ENCODE measurements at places on chromosomes 1 and 21.

- no peak for DNase-seq
Observed at GRCh38 chr1:7294636-7295035, 476.5 kb upstream of the VAMP3 start.

- no peak for DNase-seq
Observed at GRCh38 chr1:234185438-234185837, 187.8 kb upstream of the COA6 start.

DNA sequence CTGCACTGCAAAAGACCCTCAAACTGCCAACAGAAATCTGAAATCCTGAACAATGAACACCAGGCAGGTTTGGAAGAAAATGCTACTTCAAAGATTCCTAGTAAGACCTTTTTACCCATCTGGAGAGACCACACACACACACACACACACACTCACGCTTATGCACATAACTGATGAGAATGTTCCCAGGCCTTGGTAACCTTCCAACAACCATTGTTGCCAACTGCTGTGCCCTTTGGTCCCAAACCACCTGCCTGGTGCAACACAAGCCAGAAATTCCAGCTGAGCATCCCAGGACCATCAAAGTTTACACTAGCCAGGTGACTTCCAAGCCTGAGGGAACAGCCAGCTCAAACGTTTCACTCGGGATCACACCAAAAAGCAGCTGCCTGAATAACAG lies 56.9 kb downstream of the SEC16B start:
- DNase-seq, result no peak

DNA sequence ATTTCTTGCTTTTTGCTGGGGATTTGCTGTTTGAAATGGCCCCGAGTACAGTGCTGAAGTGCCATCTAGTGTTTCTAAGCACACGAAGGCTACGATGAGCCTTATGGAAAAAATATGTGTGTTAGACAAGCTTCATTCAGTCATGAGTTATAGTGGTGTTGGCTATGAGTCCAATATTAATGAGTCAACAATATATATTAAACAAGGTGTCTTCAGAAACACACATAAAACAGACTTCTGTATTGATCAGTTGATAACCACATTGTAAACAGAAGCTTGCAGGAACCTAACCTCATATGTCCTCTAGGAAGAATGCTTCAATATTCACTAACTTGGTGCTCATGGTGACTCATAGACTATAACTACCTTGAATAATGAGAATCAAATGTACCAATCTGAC lies 1.7 kb upstream of the GJB5 start:
- DNase-seq, result no peak

DNA sequence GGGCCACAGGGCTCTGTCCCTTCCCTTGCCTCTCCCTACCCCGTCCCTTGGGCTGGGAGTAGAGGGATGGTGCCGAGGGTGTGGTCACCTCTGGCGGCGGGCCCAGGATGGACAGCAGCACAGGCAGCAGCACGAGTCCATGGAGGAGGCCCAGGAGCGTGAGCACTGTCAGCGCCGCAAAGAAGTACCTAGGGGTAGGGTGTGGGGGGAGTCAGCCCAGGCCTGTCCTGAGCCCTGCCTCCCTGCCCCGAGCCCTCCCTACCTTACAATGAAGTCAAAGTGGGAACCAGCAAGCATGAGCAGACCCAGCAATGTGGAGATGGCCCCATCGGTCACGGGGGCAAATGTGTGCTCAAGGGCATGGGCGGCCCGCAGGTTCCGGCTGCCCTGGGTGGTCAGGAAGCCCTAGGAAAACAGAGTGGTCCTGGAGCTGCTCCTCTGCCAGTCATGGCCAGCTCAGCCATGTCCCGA lies 14.7 kb downstream of the BTBD19 start:
- no peak for DNase-seq

DNA sequence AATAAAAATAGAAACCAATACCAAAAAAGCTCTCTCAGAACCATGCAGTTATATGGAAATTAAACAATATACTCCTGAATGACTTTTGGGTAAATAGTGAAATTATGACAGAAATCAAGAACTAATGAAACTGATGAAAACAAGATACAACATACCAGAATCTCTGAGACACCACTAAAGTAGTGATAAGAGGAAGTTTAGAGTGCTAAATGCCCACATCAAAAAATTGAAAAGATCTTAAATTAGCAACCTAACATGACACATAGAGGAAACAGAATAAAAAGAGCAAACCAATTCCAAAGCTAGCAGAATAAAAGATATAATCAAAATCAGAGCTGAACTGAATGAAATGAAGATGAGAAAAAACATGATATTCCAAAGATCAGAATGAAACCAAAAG lies 430.9 kb downstream of the LTN1 start:
- DNase-seq, result no peak

DNA sequence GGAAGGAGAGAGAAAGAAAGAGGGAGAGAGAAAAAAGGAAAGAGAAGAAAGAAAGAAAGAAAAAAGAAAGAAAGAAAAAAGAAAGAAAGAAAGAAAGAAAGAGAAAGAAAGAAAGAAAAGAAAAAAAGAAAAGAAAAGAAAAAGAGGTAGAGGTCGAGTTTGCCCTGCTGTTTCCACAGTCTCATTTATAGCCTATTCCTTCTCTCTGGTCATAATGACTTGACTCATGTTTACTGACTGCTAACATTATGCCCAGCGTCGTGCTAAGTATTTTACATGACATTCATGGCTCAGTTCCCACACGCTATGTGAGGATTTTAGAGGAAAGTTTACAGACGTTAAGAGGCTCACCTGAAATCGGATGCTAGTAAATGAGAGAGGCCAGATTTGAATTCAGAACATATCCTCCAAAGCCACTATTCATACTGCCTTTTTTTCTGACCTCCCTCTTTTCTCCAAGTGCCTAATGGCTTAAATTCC lies 263.0 kb downstream of the TNR start:
- DNase-seq, result no peak

DNA sequence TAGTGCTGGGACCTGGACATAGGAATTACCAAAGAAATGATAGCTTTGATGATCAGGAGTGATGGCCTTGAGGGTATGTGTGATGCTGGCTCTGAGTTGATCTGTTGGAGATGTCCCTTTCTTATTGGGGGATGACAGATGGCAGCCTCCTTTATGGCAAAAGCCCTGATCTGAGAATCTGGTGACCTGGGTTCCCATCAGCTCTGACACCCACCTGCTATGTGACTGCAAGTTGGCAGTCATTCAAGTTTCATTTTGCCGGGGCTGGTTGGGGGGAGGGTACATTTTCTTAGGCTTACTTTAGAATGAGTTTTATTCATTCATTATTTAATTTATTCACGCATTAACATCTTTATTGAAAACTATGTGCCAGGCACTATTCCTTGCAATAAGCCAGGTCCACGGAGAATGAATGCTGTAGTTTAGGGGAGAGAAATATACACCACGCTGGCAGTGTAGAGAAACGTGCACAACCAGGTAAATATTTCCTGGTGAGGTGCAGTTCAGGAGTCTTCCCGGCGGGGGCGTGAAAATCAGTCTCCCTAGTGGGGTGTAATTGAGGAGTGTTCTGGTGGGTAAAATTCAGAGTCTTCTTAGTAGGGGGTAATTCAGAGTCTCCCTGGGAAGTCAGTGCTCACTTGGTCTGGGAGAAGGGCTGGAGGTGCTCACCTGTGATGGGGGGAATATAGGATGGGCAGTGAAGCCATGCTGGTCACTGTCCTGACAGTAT lies 401.3 kb downstream of the CAMTA1 start:
- DNase-seq, result no peak

DNA sequence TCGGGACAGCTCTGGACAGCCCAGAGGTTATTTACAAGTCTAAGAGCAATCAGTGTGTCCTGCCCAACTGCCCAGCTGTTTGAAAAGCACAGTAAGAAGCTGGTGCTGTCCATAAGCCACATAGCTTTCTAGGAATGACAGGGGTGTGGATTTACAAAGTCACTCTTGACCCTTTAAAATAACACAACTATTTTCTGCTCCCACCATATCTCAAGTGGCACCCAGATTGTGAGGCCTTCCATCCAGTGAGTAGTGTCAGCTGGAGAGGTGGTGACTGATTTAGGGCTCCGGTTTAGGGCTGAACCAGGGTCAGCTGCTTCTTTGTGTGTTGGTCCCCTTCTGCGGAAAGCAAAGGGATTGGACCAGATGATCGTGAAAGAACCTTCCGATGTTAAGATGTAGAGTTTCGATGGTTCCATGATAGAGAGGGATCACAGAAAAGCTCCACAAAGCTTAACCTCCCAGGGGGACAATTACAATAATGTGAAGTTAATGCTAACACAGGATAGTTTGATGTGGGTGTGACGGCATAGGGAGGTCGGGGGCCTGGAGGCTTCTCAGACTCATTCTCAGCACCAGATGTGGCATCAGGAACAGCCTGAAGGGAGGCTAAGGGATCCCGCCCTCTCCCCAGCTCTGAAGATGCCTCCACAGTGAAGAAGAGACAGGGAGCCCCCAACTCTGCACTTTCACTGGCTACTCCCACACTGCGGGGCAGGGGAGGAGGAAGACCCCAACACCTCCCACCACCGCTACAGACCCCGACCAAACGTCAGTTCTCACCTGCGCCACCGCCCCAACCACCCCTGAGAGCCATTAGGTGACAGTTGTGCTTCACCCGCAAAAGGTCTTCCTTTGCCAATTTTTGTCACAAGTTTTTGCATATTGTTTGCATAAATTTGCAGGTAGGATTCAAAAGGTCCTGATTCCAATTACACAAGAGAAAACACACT lies 40.6 kb downstream of the LRRC3 start:
- DNase-seq, result no peak

- DNase-seq, result no peak
Observed at GRCh38 chr1:172005856-172006255, 164.6 kb downstream of the DNM3 start.
